ENCODE measurements at places on chromosomes 11 and 22.
A peak's percentile ranks its signal among the peaks of the same experiment; 100 is the strongest.

DNA sequence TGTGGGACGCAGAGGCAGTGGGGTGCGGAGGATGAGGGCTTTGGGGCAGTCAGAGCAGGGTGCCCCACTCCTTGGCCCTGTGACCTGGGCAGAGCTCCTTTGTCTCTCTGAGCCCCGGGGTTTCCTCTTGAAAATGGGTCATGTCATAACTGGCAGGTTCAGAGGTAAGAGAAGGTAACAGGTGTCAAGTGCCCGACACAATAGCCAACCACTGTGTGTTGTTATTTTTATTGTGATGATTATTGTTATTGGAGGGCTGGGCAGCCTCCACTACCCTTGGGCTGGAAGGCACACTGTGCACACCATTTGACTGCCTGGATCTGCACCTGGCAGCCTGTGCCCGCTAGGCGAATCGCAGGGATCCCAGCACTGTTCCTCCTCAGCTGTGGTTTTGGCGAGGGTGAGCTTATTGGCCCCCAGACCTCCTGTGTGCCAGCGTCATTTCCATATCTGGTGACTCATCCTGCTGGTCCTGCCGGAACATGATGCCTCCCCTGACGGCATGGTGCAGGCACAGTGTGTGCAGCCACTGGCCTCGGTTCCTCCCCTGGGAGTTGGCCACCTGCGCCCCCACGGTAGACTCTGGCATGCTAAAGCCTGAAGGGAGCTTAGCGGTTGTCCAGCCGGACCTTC, 15.4 kb upstream of the SOX10 start:
- DNase-seq, result no peak

DNA sequence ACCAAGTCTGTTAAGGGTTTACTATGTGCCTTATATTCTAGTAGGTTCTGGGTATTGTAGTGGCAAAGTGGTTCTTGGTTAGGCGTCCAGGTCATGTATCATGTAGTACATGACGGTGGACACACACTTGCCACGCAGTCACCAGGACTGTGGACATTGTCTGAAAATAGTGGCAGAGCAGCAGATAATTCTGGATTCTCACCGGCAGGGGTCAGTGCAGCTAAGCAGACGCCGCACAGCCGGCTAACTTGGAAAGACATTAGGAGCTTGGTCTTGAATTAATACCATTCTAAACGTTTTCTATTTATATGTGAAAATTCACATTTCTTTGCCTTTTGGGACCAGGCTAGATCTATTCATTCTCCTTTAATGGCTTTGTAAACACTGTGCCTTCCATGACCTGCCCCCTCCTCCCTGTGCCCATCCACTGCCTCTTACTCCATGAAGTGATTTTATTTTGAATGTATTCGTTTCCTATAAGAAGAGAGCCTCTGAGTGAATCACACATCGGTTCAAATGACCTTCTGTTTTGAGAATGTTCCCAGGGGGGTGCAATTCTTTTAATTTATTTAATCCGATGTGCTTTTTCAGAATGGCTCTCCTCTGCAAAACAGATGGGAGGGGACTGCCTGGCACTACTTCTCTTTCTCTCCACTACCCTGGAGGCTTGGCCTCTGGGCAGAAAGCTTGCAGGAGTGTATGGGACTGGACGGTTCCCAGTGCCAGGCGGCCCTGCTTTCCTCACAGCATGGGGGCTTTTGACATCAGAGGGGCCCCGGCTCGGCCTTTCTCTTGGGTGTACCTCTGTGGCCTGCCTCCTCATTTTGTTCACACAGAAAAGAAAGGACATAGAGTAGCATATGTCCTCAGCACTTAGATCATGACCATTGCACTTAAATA, 378.0 kb downstream of the NTM start:
- peak; percentile 17 for DNase-seq

DNA sequence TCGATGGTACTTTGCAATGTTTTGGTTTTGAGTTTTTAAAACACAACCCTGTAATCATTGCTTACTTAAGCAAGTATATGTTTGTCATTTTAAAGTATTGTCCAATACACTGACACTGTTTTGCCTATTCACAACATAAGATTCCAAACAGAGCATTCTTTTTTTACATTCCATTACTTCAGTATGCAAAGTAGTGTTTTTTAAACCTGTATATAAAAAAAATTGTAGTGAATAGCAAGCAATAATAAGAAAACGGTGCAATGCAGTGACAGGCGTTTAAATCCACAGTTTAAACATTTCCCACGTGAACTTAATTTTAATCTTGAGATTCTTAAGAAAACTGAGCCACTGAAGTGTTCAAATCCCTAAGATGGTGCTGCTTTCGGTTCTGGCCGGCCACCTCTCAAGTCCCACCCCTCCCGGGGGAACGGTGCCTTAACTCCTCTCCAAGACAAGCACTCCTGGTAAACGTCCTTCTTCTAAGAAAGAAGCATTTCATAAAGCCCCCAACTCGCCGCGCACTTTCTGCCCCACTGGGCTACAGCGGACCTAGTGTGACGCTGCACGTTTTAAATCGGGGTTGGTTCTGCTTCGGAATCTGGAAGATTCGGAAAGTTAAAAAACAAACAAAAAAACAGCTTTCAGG, 2.9 kb downstream of the PGR start:
- no peak for DNase-seq

GRCh38 chr22:41687901-41688364, 734 bp downstream of the SNU13 start:
- no peak for DNase-seq

DNA sequence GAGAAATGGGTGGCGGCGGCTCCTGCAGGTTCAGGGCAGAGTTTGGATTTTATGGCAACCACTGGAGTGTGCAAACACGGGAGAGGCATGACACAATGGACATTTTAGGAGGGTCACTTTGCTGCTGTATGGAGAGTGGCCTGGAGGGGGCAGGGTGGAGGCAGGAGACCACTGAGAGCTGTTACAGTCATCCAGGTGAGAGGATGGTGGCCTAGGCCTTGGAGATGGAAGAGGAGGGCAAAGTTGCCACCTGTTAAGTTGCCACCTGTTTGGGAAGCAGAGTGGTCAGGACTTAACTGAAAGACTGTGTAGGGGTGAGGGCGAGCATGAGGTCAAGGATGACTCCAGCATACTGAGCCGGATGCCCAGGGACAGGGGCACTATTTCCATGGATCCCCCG, 2.3 kb upstream of the RAD9A start:
- no peak for DNase-seq

DNA sequence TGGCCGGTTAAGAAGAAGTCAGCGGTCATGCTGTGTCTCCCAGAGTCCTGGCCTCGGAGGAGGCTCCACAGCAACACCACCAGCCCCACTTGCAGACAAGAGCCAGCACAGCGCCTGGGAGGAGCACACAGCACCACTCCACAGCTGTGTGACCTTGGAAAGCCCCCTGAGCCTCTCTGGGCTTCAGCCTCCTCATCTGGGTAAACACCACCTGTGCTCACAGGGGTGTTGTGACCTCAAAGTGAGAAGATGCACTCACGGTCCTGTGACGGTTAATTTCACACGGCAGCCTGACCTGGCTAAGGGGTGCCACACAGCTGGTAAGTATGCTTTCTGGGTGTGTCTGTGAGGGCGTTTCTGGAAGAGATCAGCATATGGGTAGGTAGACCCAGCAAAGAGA, 54.7 kb downstream of the PHF21B start:
- no peak for DNase-seq

- no peak for DNase-seq
Observed at GRCh38 chr11:16160146-16160545, 196.2 kb downstream of the SOX6 start.

- DNase-seq, result no peak
Observed at GRCh38 chr11:119340335-119341221, at the start of gene C1QTNF5. C1QTNF5 (minus strand) TSS chr11:119340883; CDS start chr11:119340397, 486 bp downstream.

DNA sequence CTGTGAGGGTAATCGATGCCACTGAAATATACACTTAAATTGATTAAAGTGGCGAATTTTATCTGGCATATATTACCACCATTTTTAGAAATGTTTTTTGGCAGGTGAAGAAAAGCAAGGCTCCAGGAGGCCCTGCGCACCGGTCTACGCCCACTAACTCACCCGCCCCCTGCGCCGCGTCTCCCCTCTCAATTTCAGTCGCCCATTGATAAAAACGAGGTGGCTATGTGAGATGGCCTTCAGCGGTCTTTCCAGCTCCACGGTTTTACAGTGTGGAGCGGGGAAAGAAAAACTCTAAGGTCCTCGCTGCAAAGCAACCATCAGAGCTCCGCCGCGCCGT, 602 bp upstream of the AQP11 start:
- DNase-seq, result no peak

GRCh38 chr11:75563501-75563977, 1.5 kb downstream of the SERPINH1 start:
- no peak for DNase-seq

DNA sequence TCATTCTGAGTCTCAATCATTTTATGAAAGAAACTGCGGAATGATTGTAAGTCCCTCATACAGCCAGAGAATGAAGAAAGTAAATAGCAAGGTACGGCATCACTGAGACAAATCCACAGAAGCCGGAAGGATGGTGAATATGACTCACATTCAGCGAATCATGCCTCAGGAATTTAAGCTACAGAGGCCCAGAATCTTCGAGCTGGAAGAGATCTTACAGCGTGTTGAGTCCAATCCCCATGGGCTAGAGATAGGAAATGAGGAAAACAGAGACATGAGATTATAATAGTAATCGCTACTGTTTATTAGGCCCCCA, 173.2 kb downstream of the KIF18A start:
- no peak for DNase-seq

GRCh38 chr11:108538022-108538424, 39.8 kb upstream of the POGLUT3 start:
- DNase-seq, result no peak

GRCh38 chr22:26087816-26088215, 81.4 kb upstream of the SEZ6L start:
- DNase-seq, result no peak

GRCh38 chr11:92122561-92122960, 102.1 kb upstream of the FAT3 start:
- DNase-seq, result no peak

GRCh38 chr11:128689591-128689947, 4.3 kb upstream of the FLI1 start:
- DNase-seq, result no peak

GRCh38 chr11:74679513-74679865, 51.7 kb downstream of the CHRDL2 start:
- no peak for DNase-seq

GRCh38 chr11:16861862-16862261, 123.4 kb downstream of the C11orf58 start:
- DNase-seq, result no peak

- DNase-seq, result no peak
Observed at GRCh38 chr11:75204012-75204674, 36.4 kb upstream of the TPBGL start.

DNA sequence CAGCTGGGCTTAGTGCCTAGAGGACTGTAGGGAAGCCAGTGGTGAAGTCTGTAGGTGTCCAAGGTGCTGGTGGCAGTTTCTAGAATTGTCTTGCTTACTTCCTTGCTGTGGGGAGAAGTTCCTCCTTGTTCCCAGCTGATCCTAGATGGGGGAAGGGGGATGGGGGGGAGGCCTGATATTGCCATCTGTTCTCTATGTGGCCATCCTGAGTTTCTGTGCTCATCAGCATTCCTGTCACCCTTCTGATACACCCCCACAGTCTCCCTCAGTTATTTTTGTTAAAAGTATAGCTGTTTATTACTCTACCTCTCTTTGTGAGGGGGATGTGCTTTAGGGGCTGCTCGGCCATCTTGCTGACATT, 36.5 kb downstream of the MADD start:
- no peak for DNase-seq

GRCh38 chr11:9293646-9294045, 20.7 kb downstream of the TMEM41B start:
- no peak for DNase-seq

- DNase-seq, result no peak
Observed at GRCh38 chr22:48045369-48045768, 1282.9 kb downstream of the TBC1D22A start.

DNA sequence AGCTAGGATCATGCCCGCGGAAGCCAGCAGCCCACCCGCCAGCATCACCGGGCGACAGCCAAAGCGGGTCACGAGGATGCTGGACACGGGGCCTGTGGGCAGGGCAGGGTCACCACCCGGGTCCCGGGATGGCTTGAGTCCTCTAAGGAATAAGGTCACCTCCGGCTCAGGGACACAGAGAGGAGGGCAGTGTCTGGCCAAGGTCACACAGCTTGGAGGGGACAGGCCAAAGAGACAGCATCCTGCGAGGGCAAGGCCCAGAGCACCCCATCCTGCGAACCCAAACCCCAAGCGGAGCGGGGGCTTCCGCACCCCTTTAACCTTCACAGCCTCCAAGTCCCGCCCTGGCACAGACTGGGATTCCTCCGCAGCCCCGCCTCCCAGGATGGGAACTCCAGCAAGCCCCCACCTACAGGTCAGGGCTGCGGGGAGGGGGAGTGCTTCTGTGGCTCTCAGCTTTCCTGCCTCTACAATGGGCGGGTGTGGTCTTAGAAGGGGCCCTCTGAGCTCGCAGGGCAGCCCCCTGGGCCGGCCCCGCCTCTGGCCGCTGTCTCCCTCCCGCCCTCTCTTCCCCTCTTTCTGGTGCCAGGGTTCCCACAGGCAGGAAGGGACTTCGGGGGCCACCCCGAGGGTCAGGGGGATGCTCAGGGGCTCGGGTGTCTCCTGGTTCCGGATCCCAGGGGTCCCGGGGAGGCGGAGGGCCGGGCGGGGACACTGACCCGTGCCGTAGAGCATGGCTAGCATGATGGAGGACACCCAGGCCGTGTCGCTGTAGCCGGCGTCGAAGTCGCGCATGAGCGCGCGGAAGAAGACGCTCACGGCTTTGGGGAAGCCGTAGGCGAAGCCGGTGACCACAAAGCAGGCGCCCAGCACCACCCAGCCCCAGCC, 1.8 kb downstream of the SLC16A8 start:
- DNase-seq, result no peak

- no peak for DNase-seq
Observed at GRCh38 chr11:134945993-134946392, 534.0 kb upstream of the B3GAT1 start.

DNA sequence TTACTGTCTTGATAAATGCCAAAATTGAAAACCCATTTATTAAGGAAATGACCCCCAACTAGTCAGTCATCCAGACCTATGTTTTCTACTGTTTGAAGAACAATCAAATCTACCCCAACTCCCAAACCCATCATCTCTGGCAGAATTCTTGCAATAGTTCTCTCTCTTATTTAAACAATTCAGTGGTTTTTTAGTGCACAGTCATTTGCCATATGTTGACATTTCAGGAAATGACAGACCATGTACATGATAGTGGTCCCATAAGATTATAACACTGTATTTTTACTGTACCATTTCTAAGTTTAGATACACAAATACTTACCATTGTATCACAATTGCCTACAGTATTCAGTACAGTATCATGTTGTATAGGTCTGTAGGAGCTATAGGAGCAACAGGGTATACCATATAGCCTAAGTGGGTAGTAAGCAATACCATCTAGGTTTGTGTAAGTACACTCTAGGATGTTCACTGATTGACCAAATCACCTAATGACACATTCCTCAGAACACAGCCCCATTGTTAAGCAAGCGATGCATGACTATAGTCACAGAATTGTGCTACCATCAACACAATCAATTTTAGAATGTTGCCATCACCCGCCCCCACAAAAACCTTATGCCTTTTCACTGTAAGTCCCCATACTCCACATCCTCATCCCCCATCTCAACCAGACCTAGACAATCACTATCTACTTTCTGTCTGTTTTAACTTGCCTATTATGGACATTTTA, 41.8 kb downstream of the MMP20 start:
- no peak for DNase-seq

- no peak for DNase-seq
Observed at GRCh38 chr11:64063777-64064176, 28.0 kb downstream of the FLRT1 start.
